ENCODE measurements at places on chromosomes 3 and 15. TPM values are rescaled to one million over a fixed set of nuclear protein-coding genes. Genes with fewer than 3 reads are reported as not detected.
A peak's percentile ranks its signal among the peaks of the same experiment; 100 is the strongest.

The CSPG4 gene
- total RNA-seq = 3.6 TPM

DNA sequence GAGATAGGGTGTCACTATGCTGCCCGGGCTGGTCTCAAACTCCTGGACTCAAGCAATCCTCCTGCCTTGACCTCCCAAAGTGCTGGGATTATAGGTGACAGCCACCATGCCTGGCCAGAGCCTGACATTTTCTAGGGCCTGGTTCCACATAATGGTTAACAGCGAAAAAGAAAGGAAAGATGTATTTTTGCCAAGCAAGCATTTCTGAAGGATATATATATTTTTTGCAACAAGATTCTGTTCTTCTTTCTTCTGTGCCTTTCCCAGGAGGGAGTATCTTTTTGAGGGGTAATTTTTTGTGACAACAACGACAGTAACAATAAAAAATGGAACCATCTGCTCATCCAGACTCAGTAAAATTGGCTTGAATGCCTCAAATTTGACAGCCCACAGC, 8.3 kb upstream of the DNAJA4 start:
- no peak for DNase-seq
- no peaks in the 10 kb centered on the region for H3K27me3 ChIP-seq
- H3K4me3 ChIP-seq = no peak overlapping the region
- H3K36me3 ChIP-seq = no peaks in the 10 kb centered on the region
- no peak overlapping the region for H3K27ac ChIP-seq

GRCh38 chr15:58432401-58432800, 610 bp downstream of the LIPC start:
- no peak overlapping the region for H3K4me3 ChIP-seq
- H3K4me1 ChIP-seq = no peaks in the 10 kb centered on the region
- H3K27ac ChIP-seq = no peak overlapping the region

The THSD4 gene
- total RNA-seq = 7.2 TPM

GRCh38 chr15:31316135-31316795, 10.4 kb upstream of the KLF13 start:
- no peak overlapping the region for H3K27ac ChIP-seq
- H3K27me3 ChIP-seq = no peaks in the 10 kb centered on the region
- H3K4me1 ChIP-seq = peaks cover 6% of the 10 kb centered on the region
- DNase-seq = no peak

DNA sequence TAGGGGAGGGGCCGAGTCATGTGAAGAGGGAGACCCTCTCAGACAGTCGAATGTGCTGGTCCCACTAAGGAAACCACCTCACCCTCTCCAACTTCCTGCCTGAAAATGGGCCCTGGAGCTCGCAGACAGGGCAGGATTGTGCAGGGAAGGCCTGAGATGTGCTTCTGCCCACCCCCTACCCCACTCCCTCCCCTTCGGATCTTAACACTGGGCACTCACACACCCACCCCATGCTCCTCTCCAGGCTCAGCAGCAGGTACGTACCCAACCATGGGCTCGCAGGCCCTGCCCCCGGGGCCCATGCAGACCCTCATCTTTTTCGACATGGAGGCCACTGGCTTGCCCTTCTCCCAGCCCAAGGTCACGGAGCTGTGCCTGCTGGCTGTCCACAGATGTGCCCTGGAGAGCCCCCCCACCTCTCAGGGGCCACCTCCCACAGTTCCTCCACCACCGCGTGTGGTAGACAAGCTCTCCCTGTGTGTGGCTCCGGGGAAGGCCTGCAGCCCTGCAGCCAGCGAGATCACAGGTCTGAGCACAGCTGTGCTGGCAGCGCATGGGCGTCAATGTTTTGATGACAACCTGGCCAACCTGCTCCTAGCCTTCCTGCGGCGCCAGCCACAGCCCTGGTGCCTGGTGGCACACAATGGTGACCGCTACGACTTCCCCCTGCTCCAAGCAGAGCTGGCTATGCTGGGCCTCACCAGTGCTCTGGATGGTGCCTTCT, 20.0 kb downstream of the ATRIP start:
- peak overlapping the region; percentile 96 for H3K27ac ChIP-seq
- no peak for DNase-seq
- no peaks in the 10 kb centered on the region for H3K27me3 ChIP-seq
- no peak overlapping the region for H3K4me3 ChIP-seq

DNA sequence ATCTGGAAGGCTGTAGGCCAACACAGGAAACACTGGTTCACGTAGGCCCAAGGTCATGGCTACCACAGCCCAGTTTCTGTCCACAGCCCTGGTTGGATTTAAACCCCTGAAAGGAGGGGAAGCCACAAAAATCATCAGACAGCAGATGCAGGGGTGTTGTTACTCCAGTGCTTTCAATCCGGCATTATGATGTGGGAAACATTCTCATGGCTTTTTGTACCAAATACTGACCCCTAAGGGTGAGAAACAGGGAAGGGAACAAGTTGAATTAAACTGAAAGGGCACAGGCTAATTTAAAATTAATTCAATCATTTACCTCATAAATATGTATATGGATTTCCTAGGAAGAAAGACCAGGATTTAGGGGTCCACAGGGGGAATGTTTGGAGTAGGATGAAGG, 375.6 kb downstream of the CTNNB1 start:
- no peaks in the 10 kb centered on the region for H3K36me3 ChIP-seq
- no peak overlapping the region for H3K4me3 ChIP-seq
- H3K27ac ChIP-seq = peak overlapping the region; percentile 62
- H3K27me3 ChIP-seq = no peaks in the 10 kb centered on the region
- DNase-seq = peak; percentile 57

DNA sequence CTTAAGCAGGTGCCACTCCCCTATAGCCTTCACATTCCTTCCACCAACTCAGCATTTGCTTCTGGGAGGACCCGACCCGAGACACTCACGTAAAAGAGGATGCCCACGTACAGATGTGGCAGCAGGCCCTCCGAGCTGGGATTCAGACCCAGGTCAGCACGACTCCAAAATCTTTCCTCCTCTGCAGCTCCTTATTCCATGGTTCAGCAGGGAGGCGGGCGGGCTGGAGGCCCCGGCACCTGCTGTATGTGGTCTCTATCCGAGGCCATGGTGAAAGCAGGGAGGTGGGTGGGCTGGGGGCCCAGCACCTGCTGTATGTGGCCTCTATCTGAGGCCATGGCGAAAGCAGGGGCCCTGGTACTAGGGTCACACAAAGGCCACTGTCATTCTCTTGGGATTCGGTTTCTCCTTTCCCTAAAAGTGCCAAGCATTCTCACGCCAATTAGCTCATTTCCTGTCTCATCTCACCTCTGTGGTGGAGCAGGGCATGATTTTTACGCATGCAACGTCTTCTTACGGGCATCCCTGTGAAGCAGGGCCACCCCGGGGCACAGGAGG, 5.9 kb upstream of the MUC4 start:
- no peaks in the 10 kb centered on the region for H3K4me1 ChIP-seq
- H3K36me3 ChIP-seq = no peaks in the 10 kb centered on the region
- no peak for DNase-seq
- H3K27me3 ChIP-seq = no peaks in the 10 kb centered on the region
- no peak overlapping the region for H3K27ac ChIP-seq

DNA sequence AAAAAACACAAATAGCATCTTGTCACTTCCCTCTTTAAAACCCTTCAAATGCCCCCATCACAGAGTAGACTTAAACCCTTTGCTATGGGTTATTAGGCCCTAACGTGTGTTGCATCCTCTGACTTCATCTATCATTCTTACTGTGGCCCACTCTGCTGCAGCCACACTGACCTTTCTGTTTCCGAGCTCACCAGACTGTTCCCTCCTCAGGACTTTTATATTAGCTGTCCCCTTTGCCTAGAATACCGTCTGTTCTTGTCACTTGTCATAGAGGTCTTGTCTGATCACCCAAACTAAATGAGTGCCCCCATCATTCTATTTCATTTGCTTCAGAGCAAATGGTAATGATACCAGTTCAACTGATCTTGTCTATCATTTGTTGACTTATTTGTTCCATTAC, 877 bp upstream of the FEM1B start:
- no peak for DNase-seq
- no peaks in the 10 kb centered on the region for H3K27me3 ChIP-seq
- no peaks in the 10 kb centered on the region for H3K36me3 ChIP-seq
- H3K4me1 ChIP-seq = peaks cover 52% of the 10 kb centered on the region
- H3K27ac ChIP-seq = peak overlapping the region; percentile 100

The IL17RE gene
- 4.3 TPM for total RNA-seq

The TMEM42 gene
- total RNA-seq = 9.0 TPM

The HCN4 gene
- 10.1 TPM for total RNA-seq

- no peak overlapping the region for H3K4me3 ChIP-seq
- H3K27me3 ChIP-seq = no peaks in the 10 kb centered on the region
- H3K36me3 ChIP-seq = no peaks in the 10 kb centered on the region
These were observed 19.0 kb downstream of the ACAA1 start for GRCh38 chr3:38117748-38118420.

The FBLN2 gene
- total RNA-seq = 24.9 TPM

The IQCH gene
- 1.0 TPM for total RNA-seq

The TGM4 gene
- not detected for total RNA-seq

The MITF gene
- total RNA-seq = 1.9 TPM

DNA sequence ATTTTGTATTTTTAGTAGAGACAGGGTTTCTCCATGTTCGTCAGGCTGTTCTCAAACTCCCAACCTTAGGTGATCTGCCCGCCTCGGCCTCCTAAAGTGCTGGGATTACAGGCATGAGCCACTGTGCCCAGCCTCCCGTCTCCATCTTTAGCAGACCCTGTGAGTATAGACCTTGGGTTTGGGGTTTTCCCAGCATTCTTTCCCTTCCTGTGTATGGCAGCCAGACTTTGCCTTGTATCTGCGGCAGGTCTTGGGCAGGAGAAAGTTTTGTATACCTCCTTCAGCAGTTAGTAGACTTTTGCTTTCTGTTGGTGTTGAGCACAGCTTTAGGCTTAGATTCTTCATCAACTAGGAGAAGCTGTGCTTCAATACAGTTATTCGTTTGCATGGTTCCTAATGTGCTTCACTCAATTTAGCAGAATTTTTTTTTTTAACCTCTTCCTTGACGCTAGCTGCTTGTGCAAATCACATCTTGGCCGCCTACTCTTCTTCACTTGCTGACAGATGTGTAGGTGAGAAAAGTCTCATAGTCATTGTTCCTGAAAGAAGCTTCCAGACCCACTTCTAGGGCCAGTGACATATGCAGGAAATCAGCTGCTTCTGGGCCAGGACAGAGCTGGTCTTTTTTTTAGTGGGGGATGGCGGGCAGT, 38.4 kb downstream of the MAP2K1 start:
- 0 out of 2 replicates have a peak overlapping the region, but pooled peaks have one; percentile 45 for H3K27ac ChIP-seq
- H3K27me3 ChIP-seq = no peaks in the 10 kb centered on the region
- no peak for DNase-seq
- no peak overlapping the region for H3K4me3 ChIP-seq
- H3K4me1 ChIP-seq = peaks cover 17% of the 10 kb centered on the region
- H3K36me3 ChIP-seq = no peaks in the 10 kb centered on the region

GRCh38 chr3:1855841-1856240, 242.8 kb upstream of the CNTN4 start:
- H3K4me1 ChIP-seq = no peaks in the 10 kb centered on the region
- no peak overlapping the region for H3K27ac ChIP-seq
- no peaks in the 10 kb centered on the region for H3K27me3 ChIP-seq
- H3K36me3 ChIP-seq = no peaks in the 10 kb centered on the region

DNA sequence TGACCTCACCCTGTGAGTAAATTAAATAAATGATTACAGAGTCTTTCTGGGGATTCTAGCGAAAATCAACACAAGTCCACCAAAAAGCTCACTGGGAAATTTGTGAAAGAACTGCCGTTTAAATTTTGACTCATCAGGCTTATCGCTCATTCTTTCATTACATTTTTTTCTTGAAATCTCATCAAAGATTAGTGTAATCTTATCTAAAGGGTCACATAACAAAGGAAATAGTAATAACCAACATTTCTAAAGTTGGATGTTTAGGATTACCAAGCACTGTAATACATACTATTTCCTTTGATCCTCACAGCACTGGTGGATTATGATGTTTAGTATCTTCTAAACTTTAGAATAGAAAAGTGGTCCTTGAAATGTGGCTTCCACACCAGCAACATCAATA, 111.1 kb upstream of the CBLB start:
- no peaks in the 10 kb centered on the region for H3K4me1 ChIP-seq
- H3K4me3 ChIP-seq = no peak overlapping the region
- no peak for DNase-seq
- no peaks in the 10 kb centered on the region for H3K27me3 ChIP-seq
- no peaks in the 10 kb centered on the region for H3K36me3 ChIP-seq

DNA sequence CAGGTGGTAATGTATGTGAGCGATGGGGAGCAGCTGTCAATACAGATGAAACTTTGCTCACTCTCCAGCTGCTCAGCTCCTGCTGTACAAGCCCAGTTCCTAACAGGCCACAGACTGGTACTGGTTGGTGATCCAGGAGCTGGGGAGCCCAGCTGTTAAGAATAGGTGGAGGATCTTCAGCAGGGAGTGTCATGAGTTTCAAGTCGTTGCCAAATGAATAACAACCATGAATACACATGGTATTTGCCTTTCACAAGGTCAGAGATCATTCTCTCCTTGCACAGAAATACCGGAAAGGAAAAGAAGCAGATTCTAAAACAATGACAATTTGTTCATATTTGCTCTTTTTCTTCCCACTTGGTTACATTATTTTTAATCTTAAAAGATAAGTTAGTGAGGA, 5.1 kb downstream of the PLSCR1 start:
- H3K27me3 ChIP-seq = no peaks in the 10 kb centered on the region
- peaks cover 13% of the 10 kb centered on the region for H3K36me3 ChIP-seq
- no peak for DNase-seq
- H3K4me3 ChIP-seq = no peak overlapping the region
- H3K4me1 ChIP-seq = peaks cover 36% of the 10 kb centered on the region

The DAZL gene
- 5.3 TPM for total RNA-seq

The GOLGA6L9 gene
- 12.7 TPM for total RNA-seq

DNA sequence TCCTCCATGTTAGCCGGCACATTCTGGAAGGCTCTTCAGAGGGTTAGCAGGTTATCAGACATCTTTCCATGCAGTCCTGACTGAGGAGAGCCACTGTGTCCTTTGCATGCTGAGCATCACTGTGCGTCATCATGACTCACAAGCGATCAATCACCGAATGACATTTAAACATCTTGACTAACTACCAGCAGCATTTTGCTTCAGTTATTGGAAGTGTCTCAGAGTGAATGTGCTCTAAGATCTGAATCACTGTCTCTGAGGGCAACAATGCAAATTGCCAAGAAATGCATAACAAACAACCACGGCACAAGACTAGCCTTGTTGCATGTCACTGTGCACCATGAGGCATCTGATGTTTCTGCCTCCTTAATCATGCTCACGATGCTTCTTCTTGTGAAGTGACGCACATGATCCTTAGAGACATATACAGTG, 18.3 kb upstream of the ATP8B4 start:
- no peaks in the 10 kb centered on the region for H3K27me3 ChIP-seq
- DNase-seq = no peak
- H3K36me3 ChIP-seq = no peaks in the 10 kb centered on the region
- no peak overlapping the region for H3K27ac ChIP-seq

The ADCY5 gene
- total RNA-seq = 10.2 TPM

- H3K4me3 ChIP-seq = no peak overlapping the region
- DNase-seq = no peak
- H3K27ac ChIP-seq = no peak overlapping the region
- H3K4me1 ChIP-seq = peaks cover 20% of the 10 kb centered on the region
These were observed 2.2 kb downstream of the ICE2 start for GRCh38 chr15:60476713-60477112.

The UTS2B gene
- not detected for total RNA-seq

- no peaks in the 10 kb centered on the region for H3K27me3 ChIP-seq
- H3K36me3 ChIP-seq = no peaks in the 10 kb centered on the region
- H3K4me1 ChIP-seq = peaks cover 20% of the 10 kb centered on the region
- H3K27ac ChIP-seq = no peak overlapping the region
- peak; percentile 39 for DNase-seq
These were observed 460.7 kb downstream of the ROBO1 start for GRCh38 chr3:79306934-79307570.

All from GM23338 (cell line).